Hair follicular keratinocyte (primary cell): ENCODE measurements at places on chromosomes 7 and 10. TPM values are rescaled to one million over a fixed set of nuclear protein-coding genes. Genes with fewer than 3 reads are reported as not detected.

TAS2R5 gene
- 0.62 TPM in 1 of 2 replicates, not detected in the other for total RNA-seq

HOXA3 gene
- 2.1 and 4.0 TPM in 2 replicates for total RNA-seq

SPDYE6 gene
- total RNA-seq = not detected in 2 replicates

WDR86 gene
- 0.08 TPM in 2 replicates for total RNA-seq

TRPV5 gene
- not detected in 2 replicates for total RNA-seq

RBP3 gene
- not detected in 2 replicates for total RNA-seq

BAMBI gene
- 1.2 and 3.0 TPM in 2 replicates for total RNA-seq

TSPAN15 gene
- 2.9 and 4.9 TPM in 2 replicates for total RNA-seq

CTAGE15 gene
- 0.11 and 0.31 TPM in 2 replicates for total RNA-seq

TLX1 gene
- total RNA-seq = not detected in 2 replicates

KIAA1549 gene
- total RNA-seq = 1.1 and 1.5 TPM in 2 replicates

ZMIZ2 gene
- 9.4 and 10.1 TPM in 2 replicates for total RNA-seq

GRM8 gene
- total RNA-seq = not detected in 2 replicates

HOXA7 gene
- 2.4 and 3.6 TPM in 2 replicates for total RNA-seq

CH25H gene
- total RNA-seq = not detected in 2 replicates

CXCL12 gene
- not detected in 2 replicates for total RNA-seq

TMEM184A gene
- total RNA-seq = 0.34 and 0.39 TPM in 2 replicates

MALSU1 gene
- total RNA-seq = 54.6 and 91.9 TPM in 2 replicates

STAG3 gene
- 0.04 TPM in 1 of 2 replicates, not detected in the other for total RNA-seq

CCL24 gene
- total RNA-seq = not detected in 2 replicates

AKR1C1 gene
- 24.1 and 44.4 TPM in 2 replicates for total RNA-seq

NUTM2D gene
- 1.8 and 1.9 TPM in 2 replicates for total RNA-seq

AKR1C8 gene
- not detected in 2 replicates for total RNA-seq

TMEM213 gene
- not detected in 2 replicates for total RNA-seq

OR9A2 gene
- not detected in 2 replicates for total RNA-seq

JAKMIP3 gene
- total RNA-seq = not detected in 2 replicates

GDF2 gene
- total RNA-seq = not detected in 2 replicates

SEC61G gene
- 442 and 619 TPM in 2 replicates for total RNA-seq

NPY gene
- total RNA-seq = not detected in 2 replicates

CALHM3 gene
- total RNA-seq = not detected in 2 replicates

ASIC3 gene
- total RNA-seq = 1.8 TPM in 1 of 2 replicates, not detected in the other

GATA3 gene
- 2.7 and 3.5 TPM in 2 replicates for total RNA-seq

CPVL gene
- 0.23 and 3.3 TPM in 2 replicates for total RNA-seq

BMS1 gene
- 13.7 and 20.5 TPM in 2 replicates for total RNA-seq

ADRB1 gene
- total RNA-seq = 0.76 and 1.0 TPM in 2 replicates

HABP2 gene
- total RNA-seq = not detected in 2 replicates

NUDT13 gene
- 0.91 and 2.5 TPM in 2 replicates for total RNA-seq

CDK1 gene
- total RNA-seq = 33.6 and 110 TPM in 2 replicates

PLXDC2 gene
- 3.0 and 7.3 TPM in 2 replicates for total RNA-seq

TMEM178B gene
- under 0.01 TPM in 1 of 2 replicates, not detected in the other for total RNA-seq

OR2A25 gene
- total RNA-seq = not detected in 2 replicates

HOXA10 gene
- 1.1 and 4.5 TPM in 2 replicates for total RNA-seq

PKD2L1 gene
- not detected in 2 replicates for total RNA-seq

RADIL gene
- not detected in 2 replicates for total RNA-seq

OR2A5 gene
- total RNA-seq = not detected in 2 replicates

LDB1 gene
- total RNA-seq = 21.5 and 31.7 TPM in 2 replicates

SUGCT gene
- total RNA-seq = 33.6 and 36.2 TPM in 2 replicates

GRB10 gene
- 10.6 and 21.6 TPM in 2 replicates for total RNA-seq
